ENCODE measurements at places on chromosomes 1 and 21.

- DNase-seq = peak; percentile 33
These were observed 10.8 kb downstream of the HMGB4 start for GRCh38 chr1:33874636-33875035.

DNA sequence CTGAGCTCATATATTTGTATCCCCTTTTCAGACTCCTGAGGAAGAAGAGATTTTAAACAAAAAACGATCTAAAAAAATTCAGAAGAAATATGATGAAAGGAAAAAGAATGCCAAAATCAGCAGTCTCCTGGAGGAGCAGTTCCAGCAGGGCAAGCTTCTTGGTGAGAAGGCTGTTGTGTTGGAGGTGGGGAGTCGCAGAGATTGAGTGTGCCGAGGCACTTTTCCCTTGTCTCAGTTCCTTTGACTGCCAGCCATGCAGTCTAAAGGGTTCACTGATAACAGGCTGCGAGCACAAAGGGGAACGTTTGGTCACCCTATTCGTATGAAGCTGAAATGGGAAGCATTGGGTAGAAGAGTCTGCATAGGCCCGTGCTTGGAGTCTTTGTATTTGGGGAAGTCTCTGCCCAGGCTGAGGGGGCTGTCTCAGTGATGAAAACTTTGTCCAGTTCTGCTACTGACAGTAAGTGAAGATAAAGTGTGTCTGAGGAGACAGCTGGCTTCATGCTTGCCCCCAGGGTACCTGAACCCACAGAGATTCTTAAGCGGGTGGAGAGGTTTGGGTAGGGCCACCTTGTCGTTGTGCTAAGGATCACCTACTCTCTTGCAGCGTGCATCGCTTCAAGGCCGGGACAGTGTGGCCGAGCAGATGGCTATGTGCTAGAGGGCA is 2.8 kb downstream of the RPS8 start:
- DNase-seq = no peak

GRCh38 chr1:84774669-84775534 is 84.6 kb upstream of the SSX2IP start:
- DNase-seq = no peak

DNA sequence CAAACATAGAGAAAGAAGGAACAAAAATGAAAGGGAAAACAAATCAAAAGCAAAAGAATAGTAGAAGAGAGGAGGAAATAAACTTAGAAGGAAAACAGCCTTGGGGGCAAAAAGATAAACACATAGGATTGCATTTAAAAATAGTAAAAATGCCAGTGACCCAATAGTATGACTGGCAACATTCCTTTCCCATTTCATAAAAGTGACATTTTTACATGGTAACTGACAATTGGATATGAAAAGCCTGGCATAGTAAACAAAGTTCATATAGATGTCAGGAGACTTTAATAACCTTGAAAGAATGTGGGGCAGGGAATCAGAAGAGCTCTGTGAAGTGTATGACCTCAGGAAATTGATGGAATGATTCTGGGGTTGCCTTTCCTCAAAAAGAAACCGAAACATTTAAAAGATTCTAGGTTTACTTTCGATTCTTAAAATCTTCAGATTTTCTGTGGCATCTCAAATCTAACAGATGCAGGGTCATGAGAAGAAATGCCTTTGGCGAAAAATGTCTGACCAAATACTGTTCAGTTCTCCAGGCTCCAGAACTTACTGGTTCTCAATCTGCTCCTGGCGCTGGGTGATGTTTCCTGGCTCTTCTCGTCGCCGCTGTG is 33.7 kb downstream of the SPTA1 start:
- no peak for DNase-seq

DNA sequence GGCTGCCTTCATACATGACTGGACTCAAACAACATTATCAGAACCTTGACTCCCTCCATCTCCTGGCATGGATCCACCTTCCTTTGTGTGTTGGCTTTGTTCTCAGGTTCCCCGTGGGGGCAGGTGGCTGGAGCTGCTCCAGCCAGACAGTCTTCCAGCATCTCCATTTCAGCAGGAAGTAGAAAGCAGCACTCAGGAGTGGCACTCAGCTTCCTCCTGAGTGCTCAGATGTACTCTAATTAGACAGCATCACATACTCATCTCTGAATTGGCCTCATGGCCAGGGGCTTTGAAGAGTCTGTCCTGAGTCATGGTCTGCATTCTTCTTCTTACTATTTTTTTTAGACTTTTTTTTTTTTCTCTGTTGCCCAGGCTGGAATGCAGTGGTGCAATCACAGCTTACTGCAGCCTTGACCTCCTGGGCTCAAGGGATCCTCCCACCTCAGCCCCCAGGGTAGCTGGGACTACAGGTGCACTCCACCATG is 27.9 kb downstream of the OVAAL start:
- DNase-seq = no peak

DNA sequence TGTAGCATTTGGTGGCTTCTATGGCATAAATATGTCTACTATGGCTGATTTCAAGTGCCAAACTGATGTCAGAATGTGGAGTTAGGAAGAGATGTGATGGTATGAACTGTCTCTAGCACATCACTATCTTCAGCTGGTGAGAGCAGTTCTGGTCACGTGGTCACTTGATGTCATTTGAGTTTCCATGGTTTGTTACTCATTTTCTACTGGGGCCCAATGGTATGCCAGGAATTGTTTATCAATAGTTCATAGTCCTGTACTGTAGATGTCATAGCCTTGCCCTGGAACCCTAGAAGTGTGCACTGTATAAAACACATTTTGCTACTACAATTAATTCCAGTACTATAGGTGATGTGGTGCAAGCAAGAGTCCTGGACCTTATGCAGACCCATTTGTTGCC is 153.7 kb downstream of the PDE4B start:
- DNase-seq = no peak

GRCh38 chr1:12121212-12122003 is 45.4 kb upstream of the TNFRSF1B start:
- DNase-seq = no peak

DNA sequence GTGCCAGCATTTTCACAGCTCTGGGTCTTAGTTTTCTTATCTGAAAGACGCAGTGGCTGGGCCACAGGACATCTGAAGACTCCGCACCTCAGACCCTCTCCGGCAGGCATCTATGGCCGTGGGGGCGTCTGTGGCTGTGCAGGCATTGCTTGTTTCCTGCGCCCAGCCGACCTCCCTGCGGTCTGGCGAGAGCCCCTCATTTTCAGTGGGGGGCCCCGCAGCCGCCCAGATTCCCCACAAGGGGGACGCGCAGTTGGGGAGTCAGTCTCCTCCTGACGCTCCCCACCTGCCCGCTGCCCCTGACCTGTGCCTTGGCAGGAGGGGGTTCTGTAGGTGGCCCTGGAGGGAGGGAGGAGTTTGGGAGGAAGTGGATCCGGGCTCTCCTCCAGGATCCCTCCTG is 3.5 kb upstream of the TFF1 start:
- no peak for DNase-seq

DNA sequence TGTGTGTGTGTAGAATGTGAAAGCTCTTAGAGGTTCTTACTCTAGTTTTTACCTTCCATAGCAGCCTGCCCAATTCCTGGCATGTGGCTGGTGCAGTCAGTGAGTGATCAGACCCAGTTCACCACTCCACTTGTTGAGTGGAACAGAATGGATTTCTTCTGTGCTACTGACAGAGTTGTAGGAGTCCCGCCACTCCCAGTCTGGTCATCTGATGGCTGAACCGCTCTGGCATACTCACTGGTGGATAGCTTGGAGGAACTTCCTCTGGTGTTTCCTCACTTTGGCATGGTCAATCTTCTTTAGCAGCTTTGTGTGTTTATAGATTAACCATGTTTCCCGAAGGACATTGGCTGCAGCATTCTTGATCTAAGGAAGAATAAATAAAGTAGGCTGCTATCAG is 106.7 kb upstream of the ADAR start:
- DNase-seq = no peak

- DNase-seq = no peak
These were observed 17.4 kb upstream of the ZMYM6 start for GRCh38 chr1:35049116-35049515.

DNA sequence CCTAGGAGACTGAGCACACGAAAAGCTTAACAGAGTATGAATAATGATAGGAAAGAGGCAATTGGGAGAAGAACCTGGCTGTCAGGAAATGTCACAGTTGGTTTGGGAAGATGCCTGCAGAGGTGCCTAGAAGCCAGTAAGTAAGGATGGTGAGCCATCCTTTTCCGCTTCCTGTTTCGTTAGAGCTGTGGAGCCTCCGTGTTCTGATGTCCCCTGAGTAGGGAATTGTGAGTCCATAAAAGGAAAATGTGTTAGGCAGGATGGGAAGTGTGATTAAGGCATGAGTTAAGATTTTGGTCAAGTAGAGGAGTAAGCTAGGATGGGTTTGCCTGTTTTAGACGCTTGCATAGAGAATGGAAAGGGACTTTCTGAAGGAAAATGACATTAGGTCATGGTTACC is 9.0 kb downstream of the CLIC4 start:
- no peak for DNase-seq

DNA sequence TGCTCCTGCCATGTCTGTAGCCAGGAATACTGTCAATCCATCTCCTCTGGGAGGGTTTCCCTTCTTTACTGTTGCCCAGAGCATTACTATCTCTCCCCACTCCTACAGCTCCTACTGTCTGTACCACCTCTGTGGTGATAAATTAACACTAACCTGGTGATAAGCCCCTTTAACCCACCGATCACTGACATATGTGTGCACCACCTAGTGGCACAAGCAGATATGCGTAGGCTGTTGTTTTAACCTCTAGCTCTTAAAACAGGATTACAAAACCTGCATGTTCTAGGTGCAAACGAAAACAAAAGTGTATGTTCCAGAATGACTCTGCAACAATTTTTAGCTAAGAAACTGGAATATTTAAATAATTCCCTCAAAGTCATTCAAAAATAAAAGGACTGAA is 93.9 kb upstream of the BEND5 start:
- no peak for DNase-seq

- DNase-seq = no peak
These were observed 60.7 kb upstream of the TEKT2 start for GRCh38 chr1:36023098-36023769.

- DNase-seq = no peak
These were observed 14.0 kb downstream of the SLC37A1 start for GRCh38 chr21:42527489-42528158.

GRCh38 chr1:231184891-231185290 is 23.0 kb downstream of the TRIM67 start:
- DNase-seq = no peak

DNA sequence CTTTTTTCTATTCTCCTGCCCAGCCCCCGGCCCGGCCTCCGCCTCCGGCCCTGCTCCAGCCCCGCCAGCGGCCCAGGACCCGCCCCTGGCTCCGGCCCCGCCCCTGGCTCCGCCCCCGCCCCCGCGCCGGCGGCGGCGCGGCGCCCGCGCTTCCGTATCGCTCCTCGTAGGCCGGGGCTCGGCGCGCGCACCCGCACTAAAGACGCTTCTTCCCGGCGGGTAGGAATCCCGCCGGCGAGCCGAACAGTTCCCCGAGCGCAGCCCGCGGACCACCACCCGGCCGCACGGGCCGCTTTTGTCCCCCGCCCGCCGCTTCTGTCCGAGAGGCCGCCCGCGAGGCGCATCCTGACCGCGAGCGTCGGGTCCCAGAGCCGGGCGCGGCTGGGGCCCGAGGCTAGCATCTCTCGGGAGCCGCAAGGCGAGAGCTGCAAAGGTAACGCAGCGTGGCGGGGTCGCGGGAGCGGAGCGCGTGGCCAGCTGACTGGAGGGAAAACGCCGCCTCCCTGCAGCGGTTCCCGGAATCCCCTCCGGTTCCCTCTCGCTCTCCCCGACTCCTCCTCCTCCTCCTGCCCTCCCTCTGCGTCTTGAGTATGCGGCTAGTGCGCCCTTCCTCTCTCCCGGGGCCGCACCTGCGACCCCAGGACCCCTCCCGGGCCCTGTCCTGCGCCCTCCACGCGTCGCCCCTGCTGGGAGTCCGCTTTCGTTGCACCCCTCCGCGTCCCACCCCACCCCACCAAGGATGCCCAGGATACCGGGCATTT is at the start of gene IFNAR2:
Gene IFNAR2 (plus strand): TSS at position 155 of the 761 bp plus-strand sequence. CDS start 11,985 bp downstream, outside the sequence.
- peak; percentile 90 for DNase-seq

- peak; percentile 57 for DNase-seq
These were observed 77.6 kb downstream of the EPHB2 start for GRCh38 chr1:22788254-22788661.

GRCh38 chr1:68206848-68207689 is 25.3 kb downstream of the WLS start:
- DNase-seq = no peak

- DNase-seq = no peak
These were observed 44.7 kb upstream of the DISC1 start for GRCh38 chr1:231581859-231582258.

All from femur (tissue), 1 donor.